Activated CD8-positive, alpha-beta T cell treated with anti-CD3 and anti-CD28 coated beads, Interleukin-2, amount 10 ng/mL, durations not matched to agents 7 days and 5 days (primary cell): ENCODE measurements at places on chromosomes 13 and 19. TPM values are rescaled to one million over a fixed set of nuclear protein-coding genes. Genes with fewer than 3 reads are reported as not detected.

DNA sequence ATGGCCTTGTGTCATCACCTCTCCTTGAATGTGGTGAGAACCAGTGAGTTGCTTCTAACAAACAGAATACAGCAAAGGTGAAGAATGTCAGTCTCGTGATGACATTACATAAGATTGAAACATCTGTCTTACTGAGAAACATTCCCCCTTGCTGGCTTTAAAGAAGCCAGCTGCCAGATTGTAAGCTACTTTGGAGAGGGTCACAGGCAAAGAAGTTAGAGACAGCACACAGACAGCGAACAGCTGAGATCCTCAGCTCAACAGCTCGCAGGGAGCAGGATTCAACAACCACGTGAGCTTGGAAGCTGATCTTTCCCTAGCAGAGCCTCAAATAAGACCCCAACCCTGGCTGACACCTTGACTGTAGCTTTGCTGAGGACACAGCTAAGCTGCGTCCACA, 367.9 kb downstream of the LIG4 start:
- no peak for DNase-seq
- no peaks in the 10 kb centered on the region for H3K27me3 ChIP-seq
- no peaks in the 10 kb centered on the region for H3K4me1 ChIP-seq
- H3K27ac ChIP-seq = no peak overlapping the region
- no peaks in the 10 kb centered on the region for H3K36me3 ChIP-seq

GRCh38 chr19:10835089-10835753, 791 bp downstream of the TMED1 start:
- no peaks in the 10 kb centered on the region for H3K27me3 ChIP-seq
- peaks cover 17% of the 10 kb centered on the region for H3K4me1 ChIP-seq
- H3K36me3 ChIP-seq = peaks cover 23% of the 10 kb centered on the region
- H3K4me3 ChIP-seq = peak overlapping the region; percentile 89
- peak overlapping the region; percentile 99 for H3K27ac ChIP-seq

DNA sequence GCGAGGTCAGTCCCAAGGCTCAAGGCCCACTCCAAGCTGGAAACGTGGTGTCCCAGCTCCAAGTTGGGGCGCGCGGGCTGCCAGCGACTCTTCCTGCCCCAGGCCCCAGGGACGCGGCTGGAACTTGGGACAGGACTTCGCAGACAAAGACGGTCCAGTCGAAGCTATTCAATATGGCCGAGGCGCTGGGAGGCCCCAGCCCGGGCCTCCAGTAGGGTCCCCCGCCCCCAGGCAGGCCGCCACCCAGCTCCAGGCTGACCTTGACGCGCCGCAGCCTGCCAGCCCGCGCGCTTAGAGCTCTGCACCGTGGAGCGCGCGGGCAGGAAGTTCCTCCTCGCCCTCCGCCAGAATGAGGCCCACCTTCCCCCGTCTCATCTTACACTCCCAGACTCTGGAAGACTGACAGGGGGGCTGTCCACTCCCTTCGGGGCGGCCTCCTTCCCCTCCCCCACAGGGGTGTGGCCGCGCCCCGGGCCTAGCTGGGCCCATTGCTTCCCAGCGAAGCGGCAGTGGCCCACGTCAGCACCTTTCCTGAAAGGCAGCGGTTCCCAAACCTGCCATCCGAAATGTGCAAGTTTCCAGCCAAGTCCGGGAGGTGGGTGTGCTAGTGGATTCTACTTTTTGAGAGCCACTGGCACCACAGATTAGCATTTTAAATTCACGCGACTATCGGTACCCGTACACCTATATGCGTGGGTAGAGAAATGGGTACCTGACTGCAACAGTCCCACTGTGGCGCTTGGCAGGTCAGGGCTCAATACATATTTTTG, at the start of gene CCDC8:
Gene CCDC8 (minus strand): TSS at position 303 of the 770 bp plus-strand sequence. CDS start 754 bp downstream, outside the sequence.
- no peak within 1 kb of the TSS for H3K27ac ChIP-seq
- no peaks in the 10 kb centered on the region for H3K36me3 ChIP-seq
- no peak within 1 kb of the TSS for H3K4me3 ChIP-seq
- peaks cover 5% of the 10 kb centered on the region for H3K4me1 ChIP-seq
- DNase-seq = no peak

ATP7B gene
- total RNA-seq = 0.37 TPM

DNA sequence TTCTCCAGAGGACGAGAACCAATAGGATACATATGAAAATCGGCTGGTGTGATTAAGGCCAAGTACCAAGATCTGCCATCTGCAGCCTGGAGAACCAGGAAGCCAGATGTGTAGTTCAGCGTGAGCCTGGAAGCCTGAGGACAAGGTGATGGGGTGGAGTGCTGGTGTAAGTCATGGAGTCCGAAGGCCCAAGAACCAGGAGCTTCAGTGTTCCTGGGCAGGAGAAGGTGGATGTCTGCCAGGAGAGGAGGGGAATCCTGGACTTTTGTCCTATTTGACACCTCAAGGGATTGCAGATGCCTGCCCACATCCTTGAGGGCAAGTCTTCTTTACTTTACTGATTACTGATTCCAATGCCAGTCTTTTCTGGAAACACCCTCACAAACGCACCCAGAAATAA, 71.5 kb downstream of the SPATA13 start:
- H3K4me3 ChIP-seq = no peak overlapping the region
- H3K36me3 ChIP-seq = no peaks in the 10 kb centered on the region
- H3K27ac ChIP-seq = no peak overlapping the region
- H3K27me3 ChIP-seq = no peaks in the 10 kb centered on the region
- DNase-seq = no peak

- peak overlapping the region; percentile 67 for H3K27ac ChIP-seq
- DNase-seq = peak; percentile 90
- H3K36me3 ChIP-seq = peaks cover 1% of the 10 kb centered on the region
- H3K4me3 ChIP-seq = no peak overlapping the region
- no peaks in the 10 kb centered on the region for H3K27me3 ChIP-seq
Observed at GRCh38 chr19:6218491-6219146, 61.2 kb downstream of the MLLT1 start.

ZNF567 gene
- 12.5 TPM for total RNA-seq
